ENCODE measurements at places on chromosomes 4 and X.

DNA sequence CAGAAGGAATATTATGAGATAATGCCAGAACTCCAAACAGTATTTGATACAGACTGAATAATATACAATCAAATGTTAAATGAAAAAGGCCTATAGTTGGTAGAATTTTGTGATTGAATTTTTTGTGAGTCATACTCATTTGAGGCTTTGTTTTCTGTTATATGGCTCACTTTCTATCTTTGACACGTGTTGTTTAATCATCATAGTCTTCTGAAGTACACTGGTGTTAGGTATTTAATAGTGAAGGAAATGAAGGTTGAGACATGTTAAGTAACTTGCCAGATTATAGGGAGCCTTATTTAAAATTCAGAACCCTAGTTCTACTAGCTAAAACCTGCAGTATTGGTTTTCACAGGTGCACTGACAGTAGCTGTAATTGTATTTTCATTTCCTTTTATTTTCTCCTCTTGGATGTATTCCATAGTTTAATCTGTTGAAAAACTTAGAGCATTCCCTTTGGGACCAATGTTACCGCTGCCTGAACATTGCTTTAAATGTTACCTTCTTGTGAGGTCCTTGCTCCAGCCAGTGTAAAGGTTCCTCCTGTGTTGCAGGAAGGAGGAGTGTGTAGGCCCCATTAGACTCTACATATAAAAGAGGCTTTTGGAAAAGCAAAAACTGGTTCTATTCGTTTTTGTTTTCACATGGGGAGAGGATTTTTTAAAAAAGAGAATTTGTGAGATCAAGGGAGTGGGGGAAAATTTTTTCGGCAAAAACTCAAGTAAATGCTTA, 224.1 kb downstream of the ARHGAP10 start:
- no peak for DNase-seq

DNA sequence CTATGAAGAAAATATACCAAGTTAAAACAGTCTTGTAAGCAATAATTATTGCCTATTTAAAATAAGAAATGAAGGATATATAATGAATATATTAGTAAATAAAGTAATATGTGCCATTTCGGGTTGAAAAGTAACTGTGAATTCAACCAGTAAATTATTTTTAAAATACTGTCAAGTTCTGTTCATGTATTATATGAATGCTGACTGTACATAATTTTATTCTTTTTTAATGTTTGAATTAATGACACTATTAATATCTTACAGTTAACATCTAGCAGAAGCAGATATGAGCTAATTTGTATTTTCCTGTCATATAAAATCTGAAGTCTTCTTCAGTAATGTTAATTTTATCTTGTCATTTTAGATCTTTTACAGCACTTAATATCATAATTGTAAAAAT, 632.9 kb downstream of the CCSER1 start:
- no peak for DNase-seq

DNA sequence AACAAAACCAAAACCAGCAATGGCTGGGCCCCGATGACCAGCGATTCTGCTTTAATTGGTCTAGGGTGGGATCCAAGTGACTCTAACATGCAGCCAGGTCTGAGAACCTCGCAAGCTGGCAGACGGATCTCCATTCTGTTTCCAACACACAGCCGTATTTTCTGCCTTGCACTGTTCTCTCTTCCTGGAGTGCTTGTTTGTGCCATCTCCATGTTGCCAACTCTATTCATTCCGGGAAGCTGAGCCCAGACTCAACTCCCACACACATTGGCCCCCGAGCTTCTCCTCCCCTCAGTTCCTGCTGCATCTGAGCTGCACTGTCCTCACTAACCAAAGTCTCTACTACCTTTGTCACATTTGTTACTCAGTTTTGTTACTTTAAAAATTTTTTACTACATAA, 35.6 kb downstream of the GEMIN8 start:
- DNase-seq, result no peak

DNA sequence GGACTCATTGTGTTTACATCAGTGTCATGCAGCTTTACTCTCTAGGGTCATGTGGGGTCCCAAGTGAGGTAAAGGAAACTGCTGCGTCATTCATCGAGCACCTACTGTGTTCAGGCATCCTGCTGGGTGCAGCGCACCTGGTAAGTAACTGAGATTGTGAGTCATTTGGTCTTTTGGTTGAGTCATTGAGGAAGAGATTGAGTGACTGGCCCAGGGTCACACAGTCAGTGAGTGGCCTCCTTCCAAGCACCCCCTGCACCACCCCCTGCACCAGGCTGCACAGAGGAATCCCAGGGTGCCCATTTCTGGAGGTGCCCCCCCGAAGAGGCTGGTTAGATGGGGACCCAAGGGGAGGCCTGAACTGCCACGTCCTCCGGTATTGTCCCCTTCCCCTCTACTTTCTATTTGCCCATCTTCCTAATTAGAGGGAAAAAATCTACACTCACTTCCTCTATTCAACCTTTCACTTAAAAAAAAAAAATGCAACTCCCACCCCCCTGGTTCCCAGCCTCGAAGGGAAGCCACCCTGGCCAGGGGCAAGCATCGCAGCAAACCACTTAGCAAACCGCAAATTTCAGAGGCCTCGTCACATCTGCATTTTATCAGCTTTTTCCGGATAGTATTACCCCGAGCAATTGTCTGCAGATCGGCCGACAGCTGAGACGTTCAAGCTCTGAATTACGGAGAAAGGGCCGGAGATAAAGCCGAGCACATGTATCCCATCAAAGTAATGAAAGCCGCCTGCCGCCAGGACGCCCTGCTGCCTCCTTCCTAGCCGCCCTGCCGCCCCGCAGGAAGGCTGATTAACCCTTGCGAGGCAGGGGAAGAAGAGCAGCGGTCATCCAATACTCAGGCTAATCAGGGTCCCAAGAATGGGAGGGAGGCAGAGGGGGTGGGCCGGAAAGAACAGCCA, 96.3 kb upstream of the MSX1 start:
- peak; percentile 5 for DNase-seq

DNA sequence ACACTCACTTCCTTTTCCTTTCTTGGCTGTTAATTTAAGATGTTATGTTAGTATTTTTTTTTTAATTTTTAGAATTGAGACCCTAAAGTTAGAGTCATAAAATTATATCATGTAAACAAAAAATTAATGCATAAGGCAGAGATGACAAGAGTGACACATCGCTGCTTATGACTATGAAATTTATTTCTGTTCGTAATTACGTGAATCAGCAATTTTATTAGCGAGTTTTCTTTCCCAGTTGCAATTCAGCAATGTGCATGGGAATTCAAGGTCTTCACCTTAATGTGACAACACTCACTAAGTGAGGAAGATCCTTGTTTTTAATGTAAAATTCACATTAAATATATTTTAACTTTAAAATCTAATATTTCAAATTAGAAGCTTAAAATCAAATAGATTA, 181.2 kb upstream of the SPOCK3 start:
- DNase-seq, result no peak

DNA sequence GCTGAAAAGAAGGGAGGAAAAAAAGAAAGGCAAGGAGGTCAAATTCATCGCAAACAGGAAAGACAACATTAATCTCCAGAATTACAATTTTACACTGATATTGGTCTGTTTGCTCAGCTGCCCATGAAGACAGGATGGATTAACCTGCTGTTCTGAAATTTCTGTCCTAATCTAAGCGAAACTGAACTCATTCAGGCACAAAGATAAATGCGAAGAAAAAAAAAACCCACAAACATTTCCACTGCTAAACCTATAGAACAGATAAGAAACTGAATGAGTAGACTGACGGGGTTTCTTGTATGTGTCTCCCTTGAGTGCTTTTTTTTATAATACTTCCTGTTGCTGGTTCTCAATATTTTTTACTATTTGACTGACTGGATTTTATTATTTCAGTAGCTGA, 251.8 kb upstream of the FTHL17 start:
- DNase-seq, result no peak

DNA sequence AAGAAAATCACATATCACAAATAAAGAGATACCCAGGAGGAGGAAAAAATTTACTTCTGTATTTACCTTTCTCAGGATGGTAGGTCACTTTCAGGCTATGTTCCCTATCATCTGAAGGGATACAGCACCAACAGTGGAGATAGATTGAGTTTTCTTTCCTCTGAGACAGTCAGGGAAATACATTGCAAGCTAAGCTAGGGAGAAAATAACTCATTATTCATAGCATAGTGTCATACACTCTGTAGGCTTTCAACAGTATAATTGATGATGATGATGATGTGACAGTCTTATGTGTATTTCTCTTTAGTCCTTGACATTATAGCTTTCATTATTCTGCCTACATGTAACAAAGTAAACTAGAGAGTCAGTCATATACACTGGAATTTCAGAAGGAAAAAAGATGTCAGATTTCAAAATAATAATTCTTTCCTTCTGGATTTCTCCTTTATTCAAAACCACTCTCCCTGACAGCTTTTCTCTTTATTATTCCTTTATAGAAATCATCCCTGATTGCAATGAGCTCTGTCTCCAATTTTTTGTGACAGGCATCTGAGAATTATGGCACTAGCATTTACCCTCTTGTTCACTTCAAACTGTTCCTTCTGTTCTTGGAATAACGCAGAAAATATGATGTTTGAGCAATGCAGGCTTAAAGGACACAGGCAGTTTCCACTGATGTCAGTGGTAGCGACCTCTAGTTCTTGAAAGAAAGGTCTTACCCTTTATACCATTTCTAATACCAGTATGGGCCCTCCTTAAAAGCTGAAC, 169.1 kb upstream of the EPHA5 start:
- DNase-seq, result no peak

DNA sequence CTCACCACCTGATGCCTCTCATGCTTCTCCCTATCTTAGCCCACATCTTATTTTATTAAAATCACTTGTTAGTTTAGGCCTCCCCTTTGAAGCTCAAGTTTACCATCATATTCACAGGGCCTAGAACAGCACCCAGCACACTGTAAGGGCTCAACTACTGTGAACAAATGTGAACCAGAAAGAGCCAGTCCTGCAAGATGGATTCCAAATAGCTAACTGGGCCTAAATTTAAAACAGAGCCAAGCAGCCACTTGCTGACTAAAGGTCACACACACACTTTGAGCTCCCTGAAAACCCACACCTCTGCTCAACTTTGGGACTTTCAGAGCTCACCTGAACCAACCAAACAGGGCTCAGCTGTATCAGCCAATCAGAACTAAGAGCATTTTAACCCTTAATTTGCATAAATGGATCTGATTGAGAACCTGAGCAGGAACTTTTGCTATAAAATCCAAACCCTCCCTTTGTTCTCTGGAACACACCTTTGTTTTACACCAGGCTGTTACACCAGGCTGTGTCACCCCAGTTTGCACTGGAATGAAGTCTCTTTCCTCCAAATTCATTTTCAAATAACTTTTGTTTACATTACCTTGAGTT, 62.1 kb upstream of the EXOC1L start:
- DNase-seq, result no peak
